ENCODE measurements at places on chromosomes 6 and 20.

- no peak for DNase-seq
Measured at GRCh38 chr6:48490658-48491057, 379.7 kb upstream of the PTCHD4 start.

DNA sequence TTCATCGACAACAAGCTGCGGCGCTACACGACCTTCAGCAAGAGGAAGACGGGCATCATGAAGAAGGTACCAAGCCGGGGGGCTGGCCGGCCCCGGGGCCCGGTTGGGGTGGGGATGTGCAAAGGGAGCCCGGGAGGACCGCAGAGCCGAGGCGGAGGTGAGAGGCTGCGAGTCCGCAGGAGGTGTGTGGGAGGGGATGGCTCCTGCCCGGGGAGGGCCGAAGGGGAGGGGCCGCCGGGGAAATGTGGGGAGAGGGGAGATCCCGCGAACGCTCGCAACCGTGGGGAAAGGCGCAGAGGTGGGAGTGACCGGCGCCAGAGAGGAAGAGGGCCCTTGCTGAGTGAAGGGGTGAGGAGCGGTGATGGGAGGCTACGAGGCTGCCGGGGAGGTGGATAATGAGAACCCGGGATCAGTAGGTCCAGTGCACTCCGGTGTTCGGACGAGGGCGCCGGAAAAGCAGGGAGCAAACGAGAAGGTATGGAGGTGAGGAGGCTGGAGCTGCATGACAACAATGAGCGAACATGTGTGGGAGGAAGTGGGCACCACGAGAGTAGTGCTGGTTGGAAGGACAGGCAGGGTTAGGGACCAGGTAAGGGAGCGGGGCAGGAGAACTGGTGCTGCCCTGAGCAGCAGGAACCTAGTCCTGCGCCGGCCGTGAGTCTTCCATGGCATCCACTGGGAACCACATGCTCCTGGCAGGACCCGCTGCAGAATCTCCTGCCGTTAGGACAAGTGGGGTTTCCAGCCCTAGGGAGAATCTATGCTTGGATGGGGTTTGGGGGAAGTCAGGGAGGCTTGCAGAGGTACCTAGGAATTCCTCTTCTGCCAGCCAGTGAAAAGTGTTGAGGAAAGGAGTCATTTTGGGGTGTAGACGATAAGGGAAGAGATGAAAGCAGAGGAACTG, 1.3 kb downstream of the SRF start:
- DNase-seq: no peak

- no peak for DNase-seq
Measured at GRCh38 chr6:36263390-36264000, 6.4 kb upstream of the PNPLA1 start.

GRCh38 chr6:139960671-139961070, 586.2 kb upstream of the CITED2 start:
- no peak for DNase-seq

All from BJ (cell line).